ENCODE measurements at places on chromosomes 12 and 14. TPM values are rescaled to one million over a fixed set of nuclear protein-coding genes. Genes with fewer than 3 reads are reported as not detected.
A peak's percentile ranks its signal among the peaks of the same experiment; 100 is the strongest.

The LPCAT3 gene
- 53.3 TPM for total RNA-seq

The TMEM119 gene
- 0.15 TPM for total RNA-seq

The TDRD9 gene
- total RNA-seq, result not detected

The TCL1B gene
- not detected for total RNA-seq

The LBHD2 gene
- not detected for total RNA-seq

The KIAA0586 gene
- total RNA-seq, result 27.8 TPM

The ASCL1 gene
- not detected for total RNA-seq

- no peak for DNase-seq
Observed at GRCh38 chr12:41193311-41193710, 5.2 kb downstream of the PDZRN4 start.

- DNase-seq, result no peak
Observed at GRCh38 chr12:122544537-122544936, 17.5 kb downstream of the KNTC1 start.

GRCh38 chr12:753611-754472 lies 1.5 kb downstream of the WNK1 start:
- DNase-seq, result peak; percentile 73

DNA sequence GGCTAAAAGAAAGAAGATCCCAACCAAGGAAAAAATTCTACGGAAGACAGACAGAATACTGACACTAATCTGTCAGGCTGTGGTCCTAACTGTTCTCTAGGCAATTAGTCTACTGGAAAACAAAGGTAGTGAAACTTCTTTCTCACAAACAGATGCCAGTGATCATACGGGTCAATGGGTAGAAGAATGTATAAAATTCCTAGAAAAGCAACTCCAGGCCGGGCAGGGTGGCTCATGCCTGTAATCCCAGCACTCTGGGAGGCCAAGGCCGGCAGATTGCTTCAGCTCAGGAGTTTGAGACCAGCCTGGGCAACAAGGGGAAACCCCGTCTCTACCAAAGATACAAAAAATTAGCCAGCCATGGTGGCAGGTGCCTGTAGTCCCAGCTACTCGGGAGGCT lies 64.8 kb downstream of the HECTD4 start:
- no peak for DNase-seq

DNA sequence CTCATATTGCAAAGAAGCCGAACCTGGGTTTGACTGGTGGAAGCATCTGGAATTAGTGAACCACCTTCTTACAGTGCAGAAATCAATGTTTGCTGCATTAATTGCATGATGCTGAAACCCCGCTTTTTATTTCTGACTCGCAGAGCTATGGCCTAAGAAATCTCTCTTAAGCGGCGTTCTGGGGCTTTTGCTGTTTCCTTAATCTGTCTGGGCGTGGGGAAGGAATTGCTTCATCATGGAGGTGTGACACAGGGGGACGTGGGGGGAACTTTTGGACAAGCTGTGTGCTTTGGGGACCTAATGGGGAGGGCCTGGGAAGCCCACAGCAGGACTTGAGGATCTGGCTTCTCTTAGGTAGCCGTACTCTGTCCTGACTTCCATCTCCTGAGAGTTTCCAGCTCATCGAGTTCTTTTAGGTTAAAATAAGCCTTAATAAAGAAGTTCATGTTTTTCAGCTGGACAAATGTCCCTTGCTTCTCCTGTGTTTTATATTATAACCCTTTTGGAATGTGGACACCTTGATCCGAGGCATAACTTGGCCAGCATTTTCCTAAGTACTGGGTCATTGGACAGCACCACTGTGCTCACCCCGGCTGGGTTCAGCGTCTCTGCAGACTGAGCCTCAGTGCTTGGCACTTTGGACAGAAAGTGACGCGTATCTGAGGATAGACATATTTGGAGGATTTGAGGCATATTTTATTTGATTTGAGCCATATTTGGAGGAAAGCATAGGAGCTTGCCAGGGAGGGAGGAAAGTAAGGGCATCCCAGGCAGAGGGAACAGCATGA lies 192.1 kb upstream of the MYL2 start:
- no peak for DNase-seq

DNA sequence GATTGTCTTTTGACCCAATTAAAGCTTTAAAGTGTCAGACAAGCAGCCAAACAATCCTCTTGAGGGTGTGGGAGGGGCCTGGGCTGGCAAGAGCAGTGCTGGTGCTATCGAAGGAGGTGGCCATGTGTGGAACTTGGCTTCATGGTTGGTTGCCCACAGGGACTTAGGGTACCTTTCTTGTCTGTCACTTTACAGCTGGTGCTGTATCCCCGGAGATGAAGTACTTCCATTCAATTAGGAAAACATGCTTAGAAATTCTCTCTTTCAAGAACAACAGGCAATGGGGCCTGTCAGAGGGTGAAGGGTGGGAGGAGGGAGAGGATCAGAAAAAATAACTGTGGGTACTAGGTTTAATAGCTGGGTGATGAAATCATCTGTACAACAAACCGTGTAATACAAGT lies 86.5 kb downstream of the DAAM1 start:
- peak; percentile 59 for DNase-seq

DNA sequence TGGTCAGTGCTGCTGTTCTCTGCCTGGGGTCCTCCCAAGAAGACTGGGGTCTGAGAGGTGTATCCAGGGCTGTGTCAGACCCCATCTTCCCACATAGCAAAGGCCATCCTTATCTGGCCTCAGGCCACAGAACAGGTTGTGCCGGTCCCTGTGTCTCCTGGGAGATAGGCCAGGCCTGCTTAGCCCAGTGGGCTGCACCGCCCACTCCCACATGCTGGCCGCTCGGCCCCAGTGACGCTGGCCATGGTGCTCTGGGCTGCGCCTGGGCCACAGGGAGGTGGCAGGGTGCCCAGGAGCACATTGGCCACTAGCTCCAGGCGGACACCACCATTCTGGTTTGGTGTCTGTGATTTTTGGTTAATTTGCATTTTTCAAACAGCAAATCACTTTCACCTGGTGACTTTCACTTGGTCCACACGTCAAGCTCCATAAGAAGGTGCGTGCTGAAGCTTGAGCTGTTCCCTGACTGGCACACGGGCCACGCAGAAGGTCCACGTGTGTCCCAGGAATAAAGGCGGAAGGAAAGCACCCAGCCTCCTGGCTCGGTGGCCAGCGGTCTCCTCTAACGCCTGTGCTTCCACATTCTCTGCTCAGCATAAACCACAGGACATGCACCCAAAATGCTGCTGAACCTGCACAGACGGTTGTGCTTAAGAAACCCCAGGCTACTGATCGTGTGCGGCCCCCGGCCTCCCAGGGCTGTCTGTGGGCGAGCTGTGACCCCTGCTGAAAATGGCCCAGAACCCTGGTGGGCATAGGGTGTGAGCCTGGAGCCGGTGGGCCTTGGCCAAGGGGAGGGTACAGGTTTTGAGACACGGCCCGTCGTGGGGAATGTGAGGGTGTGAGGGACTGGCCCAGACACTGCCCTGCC lies 4.6 kb downstream of the FBRSL1 start:
- no peak for DNase-seq

DNA sequence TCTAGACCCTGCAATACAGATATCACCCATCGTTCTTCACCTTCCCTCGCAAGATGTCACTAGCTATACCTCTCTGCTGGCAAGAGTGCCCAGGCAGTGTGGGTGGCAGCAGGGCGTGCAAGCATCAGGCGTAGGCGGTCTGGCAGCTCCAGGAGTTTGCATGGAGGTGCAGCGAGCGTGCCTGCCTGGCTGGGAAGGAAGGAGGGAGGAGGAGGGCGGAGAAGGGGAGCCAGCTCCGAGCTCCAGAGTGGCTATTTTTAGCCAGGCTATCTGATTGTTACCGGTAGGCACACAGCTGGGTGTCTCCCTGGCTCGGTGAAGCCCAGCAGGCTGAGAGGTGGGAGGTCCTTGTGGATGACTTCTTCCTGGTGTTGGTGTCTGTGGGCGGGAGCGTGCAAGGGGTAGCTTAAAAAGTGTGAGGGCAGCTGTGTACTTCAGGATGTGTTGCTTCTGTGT lies 6.2 kb downstream of the FOXJ2 start:
- DNase-seq, result peak; percentile 61

GRCh38 chr12:113159937-113160336 lies 10.4 kb downstream of the CFAP73 start:
- no peak for DNase-seq

DNA sequence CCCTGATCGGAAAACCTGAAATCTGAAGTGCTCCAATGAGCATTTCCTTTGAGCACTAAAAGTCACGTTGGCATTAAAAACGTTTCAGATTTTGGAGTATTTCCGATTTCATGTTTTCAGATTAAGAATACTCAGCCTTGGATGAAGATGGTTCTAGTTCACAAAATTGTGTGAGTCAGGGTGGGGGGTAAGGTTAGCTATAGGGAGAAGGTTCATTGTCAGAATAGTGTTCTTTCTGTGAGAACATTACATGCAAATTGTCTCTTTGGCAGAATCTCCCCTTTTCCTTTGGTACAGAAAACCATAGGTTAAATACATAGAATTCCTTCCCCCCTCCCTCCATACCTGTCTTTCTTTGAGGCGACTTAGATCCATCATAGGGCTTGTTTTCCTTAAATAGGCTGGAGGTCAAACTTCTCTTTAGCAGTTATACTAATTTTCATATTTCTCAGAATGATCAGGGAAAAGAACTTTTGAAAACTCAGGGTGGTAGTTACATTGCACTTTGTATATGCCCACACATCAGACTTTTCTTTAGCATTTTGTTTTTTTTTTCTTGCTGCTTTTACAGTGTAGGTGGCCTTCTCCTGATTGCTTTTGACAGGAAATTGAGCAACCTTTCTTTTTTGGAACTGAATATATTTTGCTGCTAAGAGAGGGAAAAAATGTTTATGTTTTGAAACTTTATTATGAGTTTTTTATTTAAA lies 503.5 kb downstream of the PCNX1 start:
- DNase-seq, result no peak

GRCh38 chr14:61894452-61895077 lies 132.3 kb downstream of the SNAPC1 start:
- DNase-seq, result peak; percentile 77

- DNase-seq, result no peak
Observed at GRCh38 chr14:20583908-20584307, 3.9 kb downstream of the RNASE11 start.

DNA sequence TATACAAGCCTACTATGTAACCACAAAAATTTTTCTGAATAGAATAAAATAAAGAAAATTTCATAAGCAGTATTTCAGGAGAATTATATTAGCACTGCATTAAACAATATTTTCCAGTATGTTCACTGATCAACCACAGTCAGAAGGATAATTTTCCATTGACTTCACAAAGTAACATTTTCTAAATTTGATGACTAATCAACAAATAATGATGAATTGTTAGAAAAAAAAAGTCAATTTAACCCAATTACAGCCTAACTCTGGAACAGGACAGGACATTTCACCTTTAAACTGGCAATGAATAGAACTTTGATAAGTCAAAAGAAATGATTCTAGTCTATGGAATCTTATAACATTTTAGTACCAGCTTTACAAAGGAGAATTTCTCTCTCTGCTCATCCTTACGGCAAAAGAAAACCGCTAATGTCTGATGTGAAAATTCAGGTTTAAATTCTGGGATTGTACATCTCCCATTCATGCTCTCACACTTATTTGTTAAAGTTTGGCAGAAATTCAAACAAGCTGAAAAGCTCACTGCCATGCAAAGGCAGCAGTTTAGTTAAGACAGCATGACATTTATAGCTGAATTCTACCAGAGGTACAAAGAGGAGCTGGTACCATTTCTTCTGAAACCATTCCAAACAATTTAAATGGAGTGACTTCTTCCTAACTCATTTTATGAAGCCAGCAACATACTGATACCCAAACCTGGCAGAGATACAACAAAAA lies 84.5 kb downstream of the MDGA2 start:
- no peak for DNase-seq

DNA sequence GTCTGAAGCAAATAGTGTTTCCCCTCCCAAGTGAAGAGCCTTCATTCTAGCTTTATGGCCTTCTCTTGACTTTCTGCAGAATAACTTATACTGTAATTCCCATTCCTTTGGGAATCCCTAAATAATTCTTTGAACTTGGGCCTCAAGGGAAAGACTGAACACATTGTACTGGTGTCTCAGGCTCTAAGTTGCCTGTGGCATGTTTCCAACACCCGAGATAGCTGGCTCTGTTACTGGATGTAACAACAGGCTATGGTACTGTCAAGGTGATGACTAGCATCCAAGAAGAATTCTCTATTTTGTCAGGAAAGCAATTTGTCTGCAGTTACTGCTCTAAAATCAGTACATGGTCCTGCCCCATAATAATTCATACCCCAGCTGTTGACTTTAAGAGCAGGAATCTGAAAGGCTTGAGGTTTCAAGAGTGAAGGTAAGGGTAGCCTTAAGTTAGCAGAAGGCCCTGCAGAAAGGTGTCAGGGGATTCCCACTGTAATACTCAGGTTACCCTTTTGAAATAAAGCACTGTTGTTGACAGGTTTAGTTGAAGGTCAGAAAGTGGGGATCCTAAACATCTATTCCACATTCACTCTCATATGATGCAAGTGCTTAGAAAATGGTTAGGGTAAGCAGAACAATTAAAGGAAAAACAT lies 5.2 kb downstream of the GPX2 start:
- no peak for DNase-seq

DNA sequence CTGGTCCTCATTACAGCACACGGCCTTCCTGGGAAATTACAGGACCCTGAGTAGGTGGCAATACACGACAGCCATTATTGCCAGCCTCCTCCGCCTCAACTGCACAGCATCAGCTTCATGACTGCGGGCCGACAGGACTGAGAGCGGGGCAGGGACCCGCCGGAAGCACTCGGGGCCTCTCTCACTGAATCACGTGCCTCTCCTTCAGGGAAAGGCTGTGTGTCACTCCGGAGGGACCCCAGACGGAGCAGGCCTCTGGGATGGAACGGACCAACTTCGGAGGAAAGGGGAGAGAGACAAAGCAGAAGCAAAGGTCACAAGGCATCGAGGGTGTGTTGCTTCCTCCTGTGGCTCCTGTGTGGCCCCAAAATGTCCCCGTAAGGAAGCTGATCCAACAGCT lies 90.0 kb downstream of the RNF34 start:
- DNase-seq, result no peak

- no peak for DNase-seq
Observed at GRCh38 chr14:68113343-68113930, 293.9 kb downstream of the RAD51B start.

DNA sequence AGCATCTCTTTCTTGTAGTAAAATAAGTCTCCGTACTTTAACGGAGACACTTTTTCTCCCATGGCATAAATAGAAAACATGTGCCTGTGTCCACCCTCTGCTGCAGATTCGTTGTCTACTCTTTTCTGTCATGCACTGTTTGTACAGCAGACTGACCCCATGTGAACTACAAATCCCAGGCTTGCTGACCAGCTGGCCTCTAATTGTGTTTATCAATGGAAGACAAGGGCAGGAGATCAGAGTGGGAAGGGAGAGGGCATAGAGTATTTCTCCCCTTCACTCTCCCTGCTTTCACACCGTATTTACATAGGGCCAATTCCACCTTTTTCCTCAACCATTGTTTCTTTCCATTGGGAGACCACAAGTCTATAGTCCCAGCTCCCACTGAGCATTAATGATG lies 31.0 kb upstream of the TMTC2 start:
- DNase-seq, result no peak
